ENCODE measurements at places on chromosomes 13 and 19.

DNA sequence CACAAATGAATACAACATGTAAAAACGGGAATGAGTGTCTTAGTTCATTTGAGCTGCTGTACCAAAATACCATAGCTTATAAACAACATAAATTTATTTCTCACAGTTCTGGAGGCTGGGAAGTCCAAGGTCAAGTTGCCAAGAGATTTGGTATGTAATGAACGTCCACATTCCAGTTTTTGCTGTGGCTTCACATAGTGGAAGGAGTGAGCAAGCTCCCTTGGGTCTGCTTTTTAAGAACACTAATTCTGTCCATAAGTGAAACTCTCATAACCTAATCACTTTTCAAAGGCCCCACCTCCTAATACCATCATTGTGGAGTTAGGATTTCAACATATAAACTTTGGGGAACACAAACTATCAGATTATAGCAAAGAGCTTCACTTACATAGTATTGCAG is 1189.6 kb downstream of the PCDH9 start:
- DNase-seq = no peak

DNA sequence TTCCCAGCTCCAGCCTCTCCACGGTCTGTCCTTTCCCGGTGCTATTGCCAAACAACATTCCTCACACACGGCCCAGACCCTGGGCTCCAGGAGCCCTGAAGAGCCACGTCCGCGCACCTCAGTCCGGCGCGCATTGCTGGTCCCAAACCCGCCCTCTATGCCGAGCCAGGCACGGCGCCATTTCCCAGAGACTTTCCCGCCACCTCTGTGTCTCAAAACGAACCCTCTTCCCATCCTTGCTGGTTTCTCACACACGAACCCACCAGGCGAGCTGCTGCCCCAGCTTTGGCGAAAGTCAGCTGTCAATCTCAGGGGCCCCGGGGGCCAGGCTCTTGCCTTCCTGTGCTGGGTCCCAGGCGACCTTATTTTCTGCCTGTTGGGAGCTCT is 28.0 kb upstream of the F7 start:
- no peak for DNase-seq

- DNase-seq = no peak
These were observed 44.3 kb upstream of the CEACAM21 start for GRCh38 chr19:41531438-41532311.

- DNase-seq = no peak
These were observed 3.2 kb downstream of the SERPINE3 start for GRCh38 chr13:51342706-51343105.

- no peak for DNase-seq
These were observed 6.9 kb upstream of the ZNF431 start for GRCh38 chr19:21134934-21135366.

DNA sequence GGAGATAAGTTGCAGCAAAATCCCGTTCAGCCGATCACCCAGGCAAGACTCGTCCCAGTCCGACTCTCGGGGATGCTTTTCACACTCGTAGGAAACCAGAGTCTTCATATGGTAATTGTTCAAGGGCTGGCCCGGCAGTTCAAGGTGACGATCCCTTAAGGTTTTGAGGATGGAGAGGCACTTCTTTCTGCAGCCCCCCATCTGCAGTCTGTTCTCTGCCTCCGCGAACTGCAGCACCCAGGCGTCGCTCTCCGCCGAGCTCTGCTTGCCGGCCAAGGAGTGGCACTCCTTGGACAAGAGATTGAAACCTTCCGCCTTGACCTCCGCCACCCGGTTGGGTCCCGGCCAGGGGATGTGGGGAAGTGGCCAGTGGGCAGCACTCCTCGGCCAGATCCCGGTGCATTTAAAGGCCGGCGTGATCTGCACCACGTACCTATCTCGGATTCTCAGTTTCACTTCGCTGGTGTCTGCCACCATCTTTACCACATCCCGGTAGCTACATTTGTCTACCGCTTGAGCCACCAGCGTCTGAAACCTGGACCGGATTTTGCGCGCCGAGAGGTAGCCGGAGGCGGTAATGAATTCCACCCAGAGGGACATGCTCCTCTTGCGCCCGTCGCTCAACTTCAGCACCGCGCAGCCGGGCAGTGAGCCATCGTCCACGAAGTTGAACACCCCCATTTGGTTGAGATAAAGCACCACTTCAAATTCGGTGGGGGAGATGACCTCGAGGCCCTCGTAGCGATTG is 1.1 kb downstream of the MAB21L1 start:
- DNase-seq = no peak

- DNase-seq = no peak
These were observed 1.6 kb downstream of the SLC25A30 start for GRCh38 chr13:45416516-45417128.

GRCh38 chr13:95509521-95510310 is 42.8 kb upstream of the CLDN10 start:
- DNase-seq = no peak

DNA sequence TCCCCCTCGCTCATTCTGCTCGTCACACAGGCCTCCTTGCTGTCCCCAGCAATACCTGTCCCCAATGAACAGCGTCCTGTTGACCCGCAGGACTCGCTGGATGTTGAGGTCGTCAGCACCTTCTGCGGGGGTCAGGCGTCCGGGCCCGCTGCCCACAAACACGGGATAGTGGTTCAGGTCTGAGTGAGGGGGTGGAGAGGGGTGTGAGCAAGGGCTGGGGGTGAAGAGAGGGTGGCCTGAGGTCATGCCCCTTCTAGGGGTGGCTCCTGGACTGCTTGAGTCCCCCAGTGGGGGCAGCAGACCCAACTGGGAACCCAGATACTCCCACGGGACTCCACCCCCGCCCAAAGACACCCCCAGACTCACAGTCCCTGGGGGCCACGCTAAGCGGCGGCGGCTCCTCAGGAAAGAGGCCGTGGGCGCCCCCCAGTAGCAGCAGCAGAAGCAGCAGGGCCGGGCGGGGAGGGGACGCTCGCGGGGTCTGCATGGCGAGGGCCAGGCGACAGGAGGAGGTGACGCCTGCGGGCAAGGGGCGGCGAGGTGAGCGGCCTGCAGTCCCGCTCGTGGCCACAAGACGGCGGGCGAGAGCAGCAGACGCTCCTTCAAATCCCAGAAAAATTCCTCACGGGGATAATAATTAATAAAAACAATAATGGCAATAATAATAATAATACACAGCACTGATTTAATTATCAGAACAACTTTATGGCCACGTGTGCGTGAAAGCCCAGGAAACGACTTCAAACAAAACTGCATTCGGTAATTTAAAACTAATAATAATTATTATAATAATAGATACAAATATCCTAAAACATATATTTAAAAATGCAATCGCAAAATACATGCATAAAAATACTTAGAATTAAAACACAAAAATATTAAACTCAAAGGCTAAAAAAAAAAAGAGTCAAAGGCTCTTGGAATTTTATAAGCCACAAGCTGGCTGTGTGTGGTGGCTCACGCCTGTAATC is 1.2 kb downstream of the SEMA6B start:
- DNase-seq = no peak

DNA sequence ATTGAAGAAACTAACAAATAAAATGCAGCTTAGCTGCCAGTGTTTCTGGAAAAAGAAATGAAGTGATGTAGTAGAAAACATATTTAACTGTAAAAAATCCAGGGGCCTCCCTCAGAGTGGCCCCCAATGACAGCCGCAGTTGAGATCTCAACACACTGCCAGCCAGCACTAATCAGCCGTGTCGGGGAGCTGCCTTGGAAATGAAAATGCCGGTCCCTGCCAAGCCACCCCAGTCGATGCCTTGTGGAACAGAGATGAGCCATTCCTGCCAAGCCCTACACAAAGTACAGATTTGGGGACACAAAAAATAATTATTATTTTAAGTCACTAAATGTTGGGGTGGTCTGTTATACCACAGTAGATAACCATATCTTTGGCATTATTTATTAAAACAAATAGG is 1342.4 kb downstream of the EFNB2 start:
- DNase-seq = no peak

DNA sequence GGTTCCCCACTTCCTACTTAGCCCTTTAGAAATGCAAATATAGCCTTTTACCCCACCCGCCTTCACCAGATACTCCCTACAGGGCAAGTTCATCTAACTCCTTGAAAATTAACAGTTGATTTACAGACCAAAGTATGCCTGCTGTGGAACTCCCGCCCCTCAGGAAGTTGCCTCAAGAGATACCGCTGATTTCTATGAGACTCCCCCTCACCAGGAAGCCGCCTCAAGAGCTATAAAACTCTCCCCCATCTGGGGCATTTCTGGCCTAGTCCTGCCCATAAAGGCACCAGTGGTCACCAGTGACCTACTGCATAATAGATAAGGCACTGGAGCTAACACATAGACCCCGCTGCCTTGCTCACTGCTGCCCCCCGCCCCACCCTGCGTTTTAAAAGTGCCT is 201.7 kb upstream of the UBL3 start:
- no peak for DNase-seq

DNA sequence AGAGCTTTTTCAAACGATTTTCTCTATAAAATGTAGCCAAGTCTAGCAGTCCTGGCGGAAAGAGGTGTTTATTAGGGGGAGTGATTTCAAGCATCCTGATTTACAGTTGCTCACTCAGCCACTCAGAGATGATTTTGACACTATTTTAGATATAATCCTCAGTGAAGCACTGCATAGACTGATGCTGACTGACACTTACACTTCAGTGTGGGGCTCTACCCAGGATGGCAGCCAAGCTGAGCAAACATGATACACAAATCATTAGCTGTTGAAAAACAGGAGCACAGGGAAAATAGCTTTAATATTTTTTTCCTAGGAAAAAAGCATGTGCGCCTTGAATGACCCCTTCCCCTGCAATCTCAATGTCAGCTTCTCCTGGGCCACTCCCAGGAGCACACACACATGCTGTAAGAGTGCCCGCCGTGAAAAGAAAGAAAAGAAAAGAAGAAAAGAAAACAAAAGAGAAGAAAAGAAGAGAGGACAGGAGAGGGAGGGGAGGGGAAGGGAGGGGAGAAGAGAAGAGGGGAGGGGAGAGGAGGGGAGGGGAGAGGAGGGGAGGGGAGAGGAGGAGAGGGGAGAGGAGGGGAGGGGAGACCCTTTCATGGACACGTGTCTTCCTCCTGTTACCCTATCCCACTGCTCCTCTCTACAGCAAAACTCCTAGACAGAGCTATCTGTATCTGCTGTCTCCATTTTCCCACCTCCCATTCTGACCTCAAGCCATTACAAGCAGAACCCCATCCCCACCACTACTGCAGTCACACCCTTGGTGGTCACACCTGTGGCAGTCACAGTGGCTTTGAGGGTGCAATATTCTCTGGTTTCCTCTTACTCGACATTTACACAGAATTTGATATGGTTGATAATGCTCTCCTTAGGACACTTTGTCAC is 36.4 kb downstream of the RCBTB2 start:
- DNase-seq = no peak

- DNase-seq = no peak
These were observed 35.8 kb downstream of the ESD start for GRCh38 chr13:46761174-46761573.

- no peak for DNase-seq
These were observed 413.5 kb upstream of the HTR2A start for GRCh38 chr13:47310401-47310800.

GRCh38 chr19:31863122-31863521 is 482.3 kb upstream of the ZNF507 start:
- no peak for DNase-seq

DNA sequence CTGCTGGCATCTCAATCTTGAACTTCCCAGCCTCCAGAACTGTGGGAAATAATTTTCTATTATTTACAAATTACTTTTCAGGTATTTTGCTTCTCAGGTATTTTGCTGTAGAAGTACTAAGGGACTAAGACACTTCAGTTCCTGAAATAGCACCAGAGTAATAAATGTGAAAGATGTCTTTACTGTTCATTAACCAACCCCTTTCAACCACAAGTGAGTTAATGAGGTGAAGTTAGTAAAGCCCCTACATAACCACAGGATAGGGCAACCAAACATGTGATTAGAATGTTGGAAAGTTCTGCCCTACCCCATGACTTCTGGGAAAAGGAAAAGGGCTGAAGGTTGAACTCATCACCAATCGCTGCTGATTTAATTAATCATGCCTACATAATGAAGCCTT is 2.7 kb upstream of the ZNF345 start:
- no peak for DNase-seq

DNA sequence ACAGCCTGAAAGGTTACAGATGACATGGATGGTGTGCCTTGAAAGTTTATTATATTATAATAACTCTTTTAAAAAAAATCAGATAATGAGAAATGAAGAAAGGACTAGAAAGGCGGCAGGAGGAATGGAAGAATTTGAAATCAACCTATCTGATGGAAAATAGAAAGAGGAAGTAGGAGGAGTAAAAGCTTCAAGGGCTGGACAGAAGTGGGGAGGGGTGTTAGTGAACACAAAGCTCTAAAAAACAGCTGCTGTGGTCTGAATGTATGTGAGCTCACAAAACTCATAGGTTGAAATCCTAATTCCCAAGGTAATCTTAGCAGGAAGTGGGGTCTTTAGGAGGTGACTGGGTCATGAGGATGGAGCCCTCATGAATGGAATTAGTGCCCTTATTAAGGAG is 19.5 kb downstream of the CCDC70 start:
- DNase-seq = no peak

DNA sequence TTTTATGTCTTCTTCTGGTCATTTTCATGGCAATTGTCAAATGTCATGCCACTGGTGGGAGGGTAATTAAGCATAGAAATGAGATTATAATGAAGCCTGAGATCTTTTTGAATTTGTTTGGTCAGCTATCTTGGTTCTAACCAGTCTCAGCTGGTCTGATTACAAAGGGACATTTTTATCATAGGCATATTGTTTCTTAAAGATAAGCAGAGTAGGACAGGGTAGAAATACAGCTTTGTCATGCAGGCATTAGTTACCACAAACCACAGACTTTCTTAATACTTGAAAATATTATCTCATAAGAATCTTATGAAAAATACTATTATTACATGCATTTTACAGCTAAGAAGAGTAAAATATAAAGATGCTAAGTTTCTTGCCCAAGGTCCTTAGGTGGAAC is 1761.5 kb downstream of the PCDH9 start:
- no peak for DNase-seq

DNA sequence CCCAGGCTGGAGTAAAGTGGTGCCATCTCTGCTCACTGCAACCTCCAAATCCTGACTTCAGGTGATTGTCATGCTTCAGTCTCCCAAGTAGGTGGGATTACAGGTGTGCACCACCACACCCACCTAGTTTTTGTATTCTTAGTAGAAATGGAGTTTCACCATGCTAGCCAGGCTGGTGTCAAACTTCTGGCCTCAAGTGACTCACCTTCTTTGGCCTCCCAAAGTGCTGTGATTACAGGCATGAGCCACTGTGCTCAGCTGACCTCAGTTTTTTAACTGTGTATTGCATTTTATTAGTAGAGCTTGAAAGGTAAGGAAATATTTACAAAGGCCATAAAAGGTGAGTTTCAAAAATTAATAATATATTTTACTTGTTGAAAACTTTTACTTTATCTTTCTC is 2.3 kb downstream of the ZNF726 start:
- DNase-seq = no peak

Data from hippocampal formation (tissue), 2 donors.